ENCODE measurements at places on chromosomes 3 and 15.

GRCh38 chr3:106577241-106577640 lies 708.4 kb upstream of the CBLB start:
- no peak for DNase-seq

DNA sequence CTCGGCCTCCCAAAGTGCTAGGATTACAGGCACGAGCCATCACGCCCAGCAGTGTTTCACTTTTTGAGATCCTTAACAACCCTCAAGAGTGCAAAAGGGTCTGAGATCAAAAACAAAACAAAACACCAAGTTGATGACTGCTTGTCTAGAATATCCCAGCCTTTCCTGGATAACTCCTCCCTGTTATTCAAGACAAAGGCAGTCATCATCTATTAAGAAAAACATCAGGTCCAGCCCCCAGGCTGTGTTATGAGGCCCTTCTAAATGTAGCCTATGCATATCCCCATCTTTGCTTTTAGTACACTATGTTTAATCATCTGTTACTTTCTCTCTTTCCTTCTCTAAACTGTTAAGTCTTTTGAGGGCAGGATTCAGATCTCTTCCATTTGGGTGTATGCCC lies 150.1 kb upstream of the FHIT start:
- DNase-seq = no peak

GRCh38 chr15:77180757-77181156 lies 109.8 kb upstream of the TSPAN3 start:
- no peak for DNase-seq

- DNase-seq = no peak
Measured at GRCh38 chr3:194282436-194283122, 68.5 kb downstream of the CPN2 start.

- DNase-seq = no peak
Measured at GRCh38 chr15:42092398-42093318, 1.7 kb downstream of the PLA2G4D start.

DNA sequence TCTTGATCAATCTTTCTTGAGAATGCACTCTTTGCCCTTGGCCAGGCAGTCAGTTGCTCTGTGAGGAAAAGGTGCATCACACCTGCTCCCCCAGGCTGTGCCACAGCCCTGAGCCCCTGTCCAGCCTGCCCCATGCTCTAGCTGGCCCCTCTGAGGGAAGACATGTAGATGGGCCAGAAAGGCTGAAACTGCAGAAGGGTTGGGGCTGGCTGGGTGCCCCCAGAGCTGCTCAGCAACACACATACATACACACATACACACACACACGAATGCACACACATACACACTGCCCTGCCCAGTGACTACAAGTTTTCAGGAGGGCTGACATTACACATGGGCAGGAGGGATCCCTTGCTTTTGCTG lies 16.4 kb downstream of the TBC1D21 start:
- DNase-seq = no peak

DNA sequence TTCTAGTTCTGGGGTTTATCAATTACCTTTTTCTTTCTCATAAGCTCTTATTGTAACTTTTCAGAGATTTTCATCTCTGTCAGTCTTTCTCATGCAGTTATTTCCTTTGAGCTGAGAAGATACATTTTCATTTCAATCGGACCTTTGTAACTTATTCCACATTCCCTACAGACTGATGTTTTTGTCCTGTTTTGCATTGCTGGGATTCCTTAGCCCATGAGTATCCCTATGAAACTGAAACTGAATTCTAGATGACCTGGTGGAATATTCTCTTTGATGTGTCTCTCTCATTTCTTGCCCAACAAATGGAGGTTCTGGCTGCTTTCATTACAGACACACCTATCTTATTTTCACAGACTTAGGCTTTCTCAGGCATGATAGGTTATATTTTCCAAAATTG lies 10.5 kb upstream of the EPHA6 start:
- no peak for DNase-seq

GRCh38 chr3:152825566-152825965 lies 9.4 kb upstream of the P2RY1 start:
- no peak for DNase-seq

DNA sequence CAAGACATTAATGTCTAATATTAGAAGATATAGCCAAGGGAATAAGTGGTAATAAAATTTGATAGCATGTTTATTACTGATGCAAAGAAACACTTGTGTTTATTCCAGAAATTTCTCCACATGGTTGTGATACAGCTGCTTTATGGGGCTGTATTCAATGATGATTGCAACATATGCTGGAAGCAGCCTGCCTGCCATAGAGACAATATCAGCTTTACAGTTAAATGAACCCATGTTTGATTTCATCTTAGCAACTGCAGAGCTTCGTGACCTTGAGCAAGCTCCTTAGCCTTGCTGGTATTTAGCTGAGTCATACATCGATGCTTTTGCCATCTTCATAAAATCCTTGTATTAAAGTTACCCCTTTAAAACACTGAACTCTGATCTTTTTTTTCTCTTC lies 168.1 kb upstream of the STAC start:
- no peak for DNase-seq

GRCh38 chr15:96181217-96181616 lies 149.3 kb upstream of the NR2F2 start:
- DNase-seq = no peak

GRCh38 chr3:174737966-174738365 lies 121.2 kb upstream of the NAALADL2 start:
- no peak for DNase-seq
